ENCODE measurements at places on chromosomes 11 and 22.

- no peak for DNase-seq
Measured at GRCh38 chr11:60422609-60423008, 6.8 kb upstream of the MS4A5 start.

DNA sequence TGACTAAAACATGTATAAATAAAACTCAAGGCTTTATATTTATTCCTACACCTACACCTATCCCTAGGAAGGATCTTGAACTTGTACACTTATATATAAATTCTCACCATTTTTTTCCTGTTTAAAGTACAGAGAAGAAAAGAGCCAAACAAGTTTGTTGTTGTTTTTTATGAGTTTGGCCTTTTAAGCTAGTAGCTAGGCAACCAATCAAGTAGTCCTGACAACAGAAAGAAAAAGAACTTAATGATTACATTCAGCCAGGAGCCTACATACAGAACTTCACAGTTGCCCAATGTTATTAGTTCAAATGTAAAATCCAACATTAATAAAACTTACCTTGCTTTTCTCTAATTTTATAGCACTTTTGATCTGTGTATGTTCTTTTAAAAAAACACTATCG lies 316.2 kb downstream of the SOX6 start:
- no peak for DNase-seq

DNA sequence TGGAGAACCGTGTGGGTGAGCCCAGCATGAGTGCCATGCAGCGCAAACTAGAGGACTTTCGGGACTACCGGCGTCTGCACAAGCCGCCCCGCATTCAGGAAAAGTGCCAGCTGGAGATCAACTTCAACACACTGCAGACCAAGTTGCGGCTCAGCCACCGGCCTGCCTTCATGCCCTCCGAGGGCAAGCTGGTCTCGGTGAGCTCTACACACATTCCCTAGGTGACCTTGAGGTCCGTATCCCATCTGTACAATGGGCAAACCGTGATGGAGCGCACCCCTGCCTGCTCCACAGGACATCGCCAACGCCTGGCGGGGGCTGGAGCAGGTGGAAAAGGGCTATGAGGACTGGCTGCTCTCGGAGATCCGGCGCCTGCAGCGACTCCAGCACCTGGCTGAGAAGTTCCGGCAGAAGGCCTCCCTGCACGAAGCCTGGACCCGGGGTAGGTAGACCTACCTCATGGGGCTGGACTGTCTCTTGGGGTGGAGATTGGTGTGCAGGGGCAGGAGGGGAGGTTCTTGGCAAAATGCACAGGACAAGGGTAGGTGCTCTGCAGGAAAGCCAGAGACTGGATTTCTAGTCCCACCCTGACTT lies 10.6 kb downstream of the CTSF start:
- no peak for DNase-seq

DNA sequence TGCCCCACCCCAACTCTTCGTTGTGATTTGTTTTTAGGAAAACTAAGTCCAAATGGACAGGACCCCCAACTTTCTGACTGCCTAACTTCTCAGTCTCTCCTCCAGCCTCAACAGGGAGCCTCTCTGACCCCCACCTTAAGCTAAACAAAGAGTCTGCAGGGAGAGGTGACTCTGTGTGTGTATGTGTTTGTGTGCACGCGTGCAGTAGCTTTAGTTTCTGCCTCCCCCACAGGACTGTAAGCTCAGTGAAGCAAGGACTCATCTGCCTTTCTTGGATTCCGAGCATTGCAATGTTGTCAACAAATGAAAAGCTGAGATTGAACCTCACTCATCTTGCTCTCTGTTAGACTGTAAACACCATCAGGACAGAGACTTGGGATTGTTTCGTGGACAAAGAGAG lies 7.9 kb downstream of the SNAP29 start:
- DNase-seq, result no peak

- no peak for DNase-seq
Measured at GRCh38 chr22:20186183-20186870, 35.5 kb upstream of the CCDC188 start.

DNA sequence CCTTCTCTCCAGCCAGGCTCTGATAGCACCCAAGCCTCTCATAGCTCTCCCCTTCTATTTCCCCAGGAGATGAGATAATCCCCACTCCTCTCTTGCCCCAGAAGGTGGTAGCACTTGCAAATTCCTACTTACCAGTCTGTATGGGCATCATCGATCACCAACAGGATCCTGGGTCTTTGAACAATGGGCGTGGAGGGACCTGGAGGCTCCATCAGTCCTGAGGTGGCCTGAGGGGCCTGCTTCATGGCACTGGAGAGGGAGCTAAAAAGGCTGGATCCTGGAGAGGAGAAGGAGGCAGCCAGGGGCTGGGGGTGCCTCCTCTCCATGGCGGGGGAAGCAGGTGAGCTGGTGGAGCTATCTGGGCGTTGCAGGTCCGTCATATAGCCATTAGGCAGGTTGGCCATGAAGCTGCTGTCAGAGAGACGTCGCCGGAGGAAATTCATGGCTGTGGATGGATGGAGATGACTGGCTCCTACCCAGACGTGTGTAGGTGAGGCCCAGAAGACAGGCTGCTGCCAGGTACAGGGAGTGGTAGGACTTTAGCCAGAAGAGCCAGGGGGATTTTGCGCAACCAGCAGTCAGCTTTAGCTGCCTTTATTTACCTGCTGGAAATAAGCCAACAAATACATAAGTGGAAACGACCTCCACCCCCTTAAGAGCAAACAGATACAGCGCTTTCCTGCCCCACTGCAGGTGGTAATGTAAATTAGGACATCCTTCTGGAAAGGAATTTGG lies 51.8 kb downstream of the SYN3 start:
- DNase-seq, result no peak

GRCh38 chr22:42022162-42022847 lies 23.7 kb downstream of the WBP2NL start:
- no peak for DNase-seq

GRCh38 chr22:30747493-30747892 lies 52.8 kb downstream of the OSBP2 start:
- DNase-seq, result no peak

DNA sequence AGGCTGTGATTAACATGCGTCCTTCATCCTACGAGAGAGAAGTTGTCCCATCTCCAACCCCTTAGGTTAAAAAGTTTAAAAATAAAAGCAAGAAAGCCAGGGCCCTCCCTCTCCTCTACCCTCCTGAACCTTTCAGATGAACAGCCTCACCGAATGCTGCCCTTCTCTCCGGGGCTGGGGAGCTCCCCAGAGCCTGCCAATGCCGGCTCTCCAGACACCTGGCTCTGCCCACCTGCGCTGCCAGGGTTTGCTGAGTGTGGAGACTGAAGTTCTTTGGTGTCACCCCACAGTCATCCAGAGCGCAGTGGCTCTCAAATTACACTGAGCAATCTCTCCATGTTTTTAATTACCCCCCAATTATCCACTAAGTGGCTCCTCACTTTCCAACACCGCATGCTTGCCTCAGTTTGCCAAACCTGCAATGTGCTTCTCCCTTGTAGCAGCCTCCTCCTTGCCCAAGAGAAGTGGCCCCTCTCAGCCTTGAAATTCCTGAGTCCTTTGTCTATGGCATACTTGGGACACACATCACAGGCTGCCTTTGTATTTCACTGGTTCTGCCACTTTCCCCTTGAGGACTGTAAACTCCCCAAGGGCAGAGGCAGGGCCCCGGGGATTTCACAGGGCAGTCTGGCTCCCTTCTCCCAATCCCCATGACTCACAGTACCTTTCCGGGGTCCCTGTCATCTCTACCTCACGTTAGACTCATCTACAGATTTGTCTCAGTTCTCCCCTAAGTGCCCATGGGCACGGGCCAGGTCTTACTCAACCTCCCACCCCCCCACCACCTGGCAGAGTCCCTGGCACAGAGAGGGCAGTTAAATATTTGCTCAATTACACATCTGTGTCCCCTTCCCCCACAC lies 2.0 kb downstream of the MYH9 start:
- no peak for DNase-seq

DNA sequence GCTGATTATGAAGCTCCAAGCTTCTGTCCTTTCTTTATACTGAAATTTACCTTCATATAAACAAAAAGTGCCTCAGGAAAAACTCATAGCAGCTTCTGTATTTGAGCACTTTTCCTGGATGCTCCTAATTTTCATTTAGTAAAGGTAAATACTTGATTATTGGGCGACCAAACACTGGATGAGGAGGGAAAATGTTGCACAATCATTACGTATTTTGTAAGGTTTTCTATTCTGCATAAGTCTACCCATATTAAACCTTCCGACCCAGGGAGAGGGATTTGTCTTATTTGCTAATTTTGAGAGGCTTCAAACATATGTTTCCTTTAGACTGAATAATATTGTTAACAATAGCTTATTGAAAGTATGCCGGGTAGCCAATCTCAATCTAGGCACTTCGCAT lies 4.3 kb upstream of the SLC6A5 start:
- no peak for DNase-seq

DNA sequence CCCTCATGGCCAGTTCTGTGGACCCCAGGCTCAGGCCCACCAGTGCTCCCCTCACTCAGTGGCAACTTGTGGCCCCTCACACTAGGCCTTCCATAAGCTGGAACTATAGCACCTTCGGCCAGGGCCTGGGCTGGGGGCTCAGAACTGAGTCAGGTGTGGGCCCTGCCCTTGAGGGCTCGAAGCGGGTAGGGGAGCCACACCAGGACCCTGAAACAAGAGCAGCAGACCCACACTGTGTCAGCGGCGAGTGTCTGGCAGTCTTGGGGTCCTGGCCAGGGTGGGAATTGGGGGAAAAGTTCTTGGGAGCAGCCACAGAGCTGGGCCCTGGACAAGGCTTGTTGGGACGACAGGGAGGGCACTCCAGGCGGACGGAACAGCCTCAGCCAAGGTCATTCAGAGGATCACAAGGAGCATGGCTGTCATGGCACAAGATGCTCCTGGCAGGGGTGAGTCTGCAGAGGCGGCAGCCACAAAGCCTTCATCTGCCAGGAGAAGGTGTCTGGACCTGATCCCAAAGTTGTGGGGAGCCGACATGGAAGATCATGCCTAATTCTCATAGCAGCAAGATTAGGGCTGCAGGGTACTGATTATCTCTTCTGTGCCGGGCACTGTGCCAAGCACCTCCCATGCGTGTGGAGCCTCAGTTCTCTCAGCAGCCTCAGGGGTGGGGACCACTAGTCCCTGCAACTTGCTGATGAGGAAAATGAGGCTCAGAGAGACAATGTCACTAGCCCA lies 50.7 kb downstream of the SHISAL1 start:
- DNase-seq, result no peak

- DNase-seq, result no peak
Measured at GRCh38 chr11:86442827-86443226, 68.1 kb downstream of the CCDC81 start.

DNA sequence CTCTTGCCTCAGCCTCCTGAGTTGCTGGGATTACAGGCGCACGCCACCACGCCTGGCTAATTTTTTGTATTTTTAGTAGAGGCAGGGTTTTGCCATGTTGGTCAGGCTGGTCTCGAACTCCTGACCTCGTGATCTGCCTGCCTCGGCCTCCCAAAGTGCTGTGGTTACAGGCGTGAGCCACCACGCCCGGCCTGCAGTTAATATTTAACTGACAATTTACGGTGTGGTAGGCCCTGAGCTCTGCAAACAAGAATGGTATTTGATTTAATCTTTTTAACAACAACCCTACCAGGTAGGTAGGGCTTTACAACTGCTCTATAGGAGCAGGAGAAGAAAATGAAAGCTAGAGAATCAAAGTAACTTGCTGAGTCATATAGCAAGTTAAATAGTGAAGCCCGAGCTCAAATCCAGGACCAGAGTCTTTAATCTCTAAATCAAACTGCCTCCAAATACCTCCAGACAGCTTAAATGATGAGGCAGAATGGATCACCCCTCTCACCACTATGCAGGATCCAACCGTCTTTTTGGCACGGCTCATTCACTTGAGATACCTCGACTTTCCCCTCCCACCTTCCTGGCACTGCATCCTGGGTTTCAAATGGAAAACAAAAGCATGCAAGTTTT lies 9.4 kb downstream of the UEVLD start:
- no peak for DNase-seq
